ENCODE measurements at places on chromosomes 7 and 10. TPM values are rescaled to one million over a fixed set of nuclear protein-coding genes. Genes with fewer than 3 reads are reported as not detected.

DNA sequence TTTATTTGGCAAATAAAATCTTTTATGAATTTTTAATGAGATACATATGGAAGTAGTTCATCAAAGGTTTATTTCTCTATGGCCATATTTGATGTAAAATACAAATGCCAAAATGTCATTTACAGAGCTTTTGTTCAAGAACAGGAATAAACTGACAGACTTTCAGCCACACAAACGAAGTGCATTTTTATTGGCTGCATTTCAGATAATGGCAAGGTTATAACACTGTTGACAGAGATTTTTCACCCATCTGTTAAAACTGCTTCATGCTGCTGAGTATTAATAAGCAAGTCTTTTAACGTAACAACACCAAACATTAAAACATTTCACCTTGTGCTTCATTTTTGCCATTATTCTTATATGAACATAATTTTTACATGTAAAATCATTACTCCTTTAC is 254.4 kb downstream of the ANKRD7 start:
- H3K27me3 ChIP-seq = no peaks in the 10 kb centered on the region
- H3K36me3 ChIP-seq = no peaks in the 10 kb centered on the region
- DNase-seq = no peak
- no peak overlapping the region for H3K27ac ChIP-seq
- H3K4me3 ChIP-seq = no peak overlapping the region

DNA sequence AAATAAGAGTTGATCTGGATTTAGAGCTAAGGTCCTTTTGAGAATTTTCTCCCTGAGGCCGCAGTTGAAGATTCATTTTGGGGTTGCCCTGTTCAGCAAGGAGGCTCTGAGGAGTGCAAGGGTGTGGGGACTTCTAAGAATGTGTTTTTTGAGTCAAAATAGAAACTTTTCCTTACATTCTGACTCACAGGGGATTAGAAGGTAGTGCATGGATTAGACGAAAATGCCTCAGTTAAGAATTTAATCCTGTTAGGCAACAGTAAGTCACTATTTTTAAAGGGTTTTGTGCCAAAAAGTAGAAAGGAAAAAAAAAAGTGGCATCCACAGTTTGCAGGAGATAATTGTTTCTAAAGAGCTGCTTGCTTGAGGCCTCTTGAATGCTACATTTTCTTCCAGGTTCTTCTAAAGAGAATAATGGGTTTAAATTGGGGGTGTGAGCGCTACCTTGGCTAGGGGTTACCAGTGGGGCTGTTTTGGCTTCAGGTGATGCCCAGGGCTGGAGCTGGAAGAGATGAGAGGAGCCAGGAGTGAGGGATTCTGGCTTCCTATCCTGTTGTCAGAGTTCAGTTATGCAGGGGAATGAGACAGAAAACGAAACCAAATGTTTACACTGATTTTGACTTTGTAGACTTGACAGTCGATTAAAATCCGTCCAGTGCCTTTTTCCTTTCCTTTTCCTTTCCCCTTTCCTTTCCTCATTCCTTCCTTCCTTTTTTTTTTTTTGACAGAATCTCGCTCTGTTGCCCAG is 52.9 kb downstream of the BAMBI start:
- H3K27me3 ChIP-seq = no peaks in the 10 kb centered on the region
- DNase-seq = no peak
- H3K4me1 ChIP-seq = no peaks in the 10 kb centered on the region
- no peak overlapping the region for H3K4me3 ChIP-seq
- H3K27ac ChIP-seq = no peak overlapping the region

The VENTX gene
- total RNA-seq = 0.54 TPM

The CASP2 gene
- 40.4 TPM for total RNA-seq

The CDHR1 gene
- 87.0 TPM for total RNA-seq

The TMEM213 gene
- total RNA-seq = not detected
